ENCODE measurements at places on chromosomes 2 and 18. TPM values are rescaled to one million over a fixed set of nuclear protein-coding genes. Genes with fewer than 3 reads are reported as not detected.

The VSNL1 gene
- polyA plus RNA-seq, result 4.2 TPM

The TLX2 gene
- 0.10 TPM for polyA plus RNA-seq

The ARL5A gene
- polyA plus RNA-seq, result 41.3 TPM

The AQP12B gene
- polyA plus RNA-seq, result 0.49 TPM

The CCDC85A gene
- polyA plus RNA-seq, result 1.9 TPM

The RHBDD1 gene
- 29.2 TPM for polyA plus RNA-seq

The SS18 gene
- 101 TPM for polyA plus RNA-seq

The ANKRD36 gene
- 28.4 TPM for polyA plus RNA-seq

The CTLA4 gene
- not detected for polyA plus RNA-seq

The ADD2 gene
- 6.0 TPM for polyA plus RNA-seq

The UGT1A5 gene
- not detected for polyA plus RNA-seq

The C2orf66 gene
- polyA plus RNA-seq, result 0.37 TPM

The SMPD4 gene
- polyA plus RNA-seq, result 67.0 TPM

DNA sequence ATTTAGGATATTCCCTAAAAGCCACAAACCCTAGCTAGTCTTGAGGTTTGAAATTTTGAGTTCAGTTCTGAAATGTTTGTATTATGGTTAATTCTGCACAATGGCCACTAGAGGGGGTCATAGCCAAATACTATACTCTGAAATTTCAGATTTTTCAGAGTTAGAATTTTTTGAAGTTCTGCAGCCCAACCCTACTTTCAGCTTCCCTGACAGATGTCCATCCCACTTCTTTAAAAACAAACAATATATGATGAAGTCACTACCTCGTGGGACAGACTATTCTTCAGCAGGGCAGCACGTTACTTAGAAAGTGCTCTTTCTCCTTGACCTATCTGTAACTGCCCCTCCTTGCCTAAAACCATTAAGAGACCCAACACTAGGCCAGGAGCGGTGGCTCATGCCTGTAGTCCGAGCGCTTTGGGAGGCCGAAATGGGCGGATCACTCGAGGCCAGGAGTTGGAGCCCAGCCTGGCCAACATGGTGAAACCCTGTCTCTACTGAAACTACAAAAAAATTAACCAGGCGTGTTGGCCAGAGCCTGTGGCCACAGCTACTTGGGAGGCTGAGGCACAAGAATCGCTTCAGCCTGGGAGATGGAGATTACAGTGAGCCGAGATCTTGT lies 48.2 kb upstream of the PAPOLG start:
- DNase-seq, result no peak

- DNase-seq, result no peak
Measured at GRCh38 chr2:74560591-74560990, 6.1 kb downstream of the DOK1 start.

- DNase-seq, result no peak
Measured at GRCh38 chr2:176106581-176107539, at the start of gene HOXD11. Gene HOXD11, plus strand, starts transcription at chr2:176107280. Its CDS starts 76 bp downstream, at chr2:176107356.

DNA sequence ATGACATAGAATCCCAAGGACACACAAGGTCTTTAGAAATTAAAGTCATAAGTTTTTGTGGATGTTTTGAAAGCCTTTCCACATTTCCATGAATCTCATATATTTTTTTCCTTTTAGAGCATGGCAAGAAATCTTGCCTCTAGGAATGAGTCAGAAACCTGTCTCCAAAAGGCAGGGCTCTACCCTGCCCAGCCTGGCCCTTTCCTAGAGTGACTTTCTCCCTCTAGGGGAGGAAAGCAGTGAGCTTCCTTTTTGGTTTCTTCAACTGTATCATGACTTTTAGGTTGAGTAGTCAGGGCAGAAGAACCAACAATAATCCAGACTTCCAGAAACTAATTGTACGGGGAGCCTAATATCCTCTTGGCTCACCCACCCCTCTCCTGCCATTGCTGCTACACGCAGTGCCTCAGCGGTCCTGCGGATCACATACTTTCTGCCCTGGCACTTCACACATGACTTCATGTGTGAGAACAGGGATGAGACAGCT lies 300.3 kb downstream of the AGPS start:
- DNase-seq, result no peak

- DNase-seq, result no peak
Measured at GRCh38 chr2:71907503-71907902, 240.2 kb downstream of the CYP26B1 start.

DNA sequence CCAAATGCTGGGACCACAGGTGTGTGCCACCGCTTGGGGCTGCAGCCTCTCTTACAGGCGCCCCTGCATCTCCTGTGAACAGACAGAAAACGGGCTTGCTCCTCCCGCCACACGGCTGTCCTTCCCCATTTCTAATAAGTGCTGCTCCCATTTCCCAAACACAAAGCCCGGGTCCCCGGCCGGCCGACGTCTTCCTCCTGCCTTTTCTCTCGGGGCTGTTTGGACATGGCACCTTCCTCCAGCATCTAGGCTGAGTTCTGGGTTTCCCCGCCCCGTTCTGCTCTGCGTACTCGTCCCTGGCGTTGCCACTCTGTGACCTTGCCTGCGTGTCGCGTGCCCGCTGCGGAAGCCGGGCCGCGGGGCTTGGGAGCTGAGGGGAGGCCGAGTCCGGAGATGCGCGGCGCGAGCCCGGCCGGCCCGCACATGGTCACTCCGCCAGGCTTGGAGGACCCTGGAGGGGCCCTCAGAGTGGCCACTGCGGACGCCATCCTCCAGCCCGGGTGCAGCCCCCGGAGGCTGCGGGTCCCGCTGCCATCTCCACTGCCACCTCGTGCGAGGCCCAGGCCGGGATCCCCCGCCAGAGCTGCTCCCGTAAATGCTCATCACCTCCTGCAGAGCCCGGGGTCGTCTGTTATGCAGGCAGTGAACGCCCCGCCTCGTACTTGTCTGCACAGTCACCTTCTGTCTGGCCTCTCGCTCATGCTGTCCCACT lies 26.3 kb downstream of the PRELID3A start:
- DNase-seq, result no peak

- DNase-seq, result no peak
Measured at GRCh38 chr18:44246001-44246400, 434.7 kb upstream of the SETBP1 start.

DNA sequence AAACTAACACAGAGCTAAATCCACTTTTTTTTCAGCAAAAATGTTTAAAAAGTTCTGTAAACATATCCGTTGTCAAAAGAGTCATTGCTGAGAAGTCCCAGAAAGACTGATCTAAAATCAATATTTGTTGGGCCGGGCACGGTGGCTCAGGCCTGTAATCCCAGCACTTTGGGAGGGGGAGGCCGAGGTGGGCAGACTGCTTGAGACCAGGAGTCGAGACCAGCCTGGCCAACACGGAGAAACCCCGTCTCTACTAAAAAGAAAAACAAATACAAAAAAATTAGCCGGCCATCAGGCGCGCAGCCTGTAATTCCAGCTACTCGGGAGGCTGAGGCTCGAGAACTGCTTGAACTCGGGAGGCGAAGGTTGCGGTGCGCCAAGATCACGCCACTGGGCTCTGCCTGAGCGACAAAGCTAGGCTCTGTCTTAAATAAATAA lies 1.4 kb downstream of the OLA1 start:
- DNase-seq, result no peak

GRCh38 chr2:39736640-39737039 lies 42.4 kb downstream of the THUMPD2 start:
- DNase-seq, result no peak

DNA sequence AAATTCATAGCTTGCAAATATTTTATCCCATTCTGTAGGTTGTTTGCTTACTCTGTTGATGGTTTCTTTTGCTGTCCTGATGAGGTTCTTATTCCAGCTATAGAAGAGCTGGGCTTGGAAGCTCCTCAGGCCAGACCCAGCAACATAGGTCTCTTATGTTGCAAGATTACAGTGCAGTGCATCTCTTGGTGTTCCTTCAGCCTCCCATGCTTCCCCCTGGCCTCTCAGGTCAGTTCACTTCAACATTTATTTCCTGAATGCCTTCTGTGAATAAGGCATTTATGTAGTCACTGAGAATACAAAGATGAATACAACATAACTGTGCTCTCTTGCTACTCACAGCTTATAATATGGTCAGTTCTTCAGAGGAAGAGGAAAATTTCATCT lies 179.0 kb upstream of the SLC39A10 start:
- DNase-seq, result no peak

GRCh38 chr18:23106575-23106974 lies 28.7 kb upstream of the CABLES1 start:
- no peak for DNase-seq
